Stimulated activated effector memory CD8-positive, alpha-beta T cell treated with anti-CD3 and anti-CD28 coated beads, Interleukin-12 subunit alpha, Interleukin-12 subunit beta, amount 100 ng/mL, for 72 hours (primary cell): ENCODE measurements at places on chromosomes 7 and 10.

DNA sequence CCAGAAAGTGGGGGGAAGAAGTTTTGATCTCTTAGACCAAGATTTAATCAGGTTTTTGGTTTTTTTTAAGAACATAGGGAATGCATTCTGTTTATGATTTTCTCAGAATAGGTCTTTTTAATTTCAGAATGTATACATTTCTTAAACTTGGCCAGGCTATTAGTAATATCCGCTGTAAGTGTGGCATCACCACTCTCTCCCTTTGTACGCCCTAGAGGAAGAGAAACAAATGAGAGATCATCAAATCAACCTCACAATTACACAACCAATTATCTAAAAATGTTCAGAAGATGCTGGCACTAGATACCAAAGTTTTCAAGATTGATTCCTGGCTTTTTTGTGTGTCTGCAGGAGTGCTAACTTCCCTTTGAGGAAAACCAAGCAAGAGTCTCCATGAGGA, 70.0 kb downstream of the KLF6 start:
- no peak for DNase-seq

GRCh38 chr10:24462889-24463552, 254.1 kb downstream of the KIAA1217 start:
- no peak for DNase-seq

- no peak for DNase-seq
Observed at GRCh38 chr7:1584700-1585099, 14.9 kb upstream of the PSMG3 start.

GRCh38 chr10:25745976-25746375, 188.1 kb upstream of the MYO3A start:
- DNase-seq, result no peak

DNA sequence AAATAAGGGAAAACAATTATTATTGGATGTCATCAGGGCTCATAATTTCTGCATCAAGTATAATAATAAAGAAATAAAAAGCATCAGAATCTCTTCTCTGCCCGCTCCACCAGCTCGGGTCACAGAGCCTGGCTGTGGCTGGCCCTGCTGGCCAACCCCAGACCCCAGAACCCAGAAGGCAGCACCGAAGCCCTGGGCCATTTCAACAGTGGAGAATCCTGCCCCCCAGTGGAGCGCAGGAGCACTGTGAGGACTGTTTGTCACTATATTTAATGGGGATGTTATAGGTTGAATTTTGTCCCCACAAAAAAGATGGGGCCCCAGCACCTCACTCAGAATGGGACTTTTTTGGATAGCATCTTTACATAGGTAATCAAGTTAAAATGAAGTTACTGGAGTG, 27.3 kb downstream of the DENND11 start:
- DNase-seq, result no peak

DNA sequence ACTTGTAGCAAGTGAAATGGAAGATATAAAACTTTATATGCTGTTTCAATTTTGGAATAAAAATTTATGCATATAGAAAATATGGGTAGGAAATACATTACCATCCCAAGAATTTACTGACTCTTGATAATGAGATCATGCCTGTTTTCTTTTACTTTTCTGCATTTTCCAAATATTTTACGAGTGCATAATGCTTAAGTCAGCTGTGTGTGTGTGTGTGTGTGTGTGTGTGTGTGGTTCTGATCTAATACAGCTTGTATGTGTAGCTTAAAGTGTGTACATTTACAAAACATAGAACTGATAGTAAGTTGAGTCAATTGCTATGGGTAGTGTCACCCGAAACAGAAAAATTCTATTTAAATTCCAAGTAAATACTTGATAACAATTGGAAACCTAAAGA, 315.9 kb upstream of the LRRN3 start:
- DNase-seq, result no peak

GRCh38 chr7:38476764-38477163, 154.4 kb downstream of the AMPH start:
- no peak for DNase-seq
